Effector memory CD8-positive, alpha-beta T cell (primary cell): ENCODE measurements at places on chromosomes 5 and 9.

DNA sequence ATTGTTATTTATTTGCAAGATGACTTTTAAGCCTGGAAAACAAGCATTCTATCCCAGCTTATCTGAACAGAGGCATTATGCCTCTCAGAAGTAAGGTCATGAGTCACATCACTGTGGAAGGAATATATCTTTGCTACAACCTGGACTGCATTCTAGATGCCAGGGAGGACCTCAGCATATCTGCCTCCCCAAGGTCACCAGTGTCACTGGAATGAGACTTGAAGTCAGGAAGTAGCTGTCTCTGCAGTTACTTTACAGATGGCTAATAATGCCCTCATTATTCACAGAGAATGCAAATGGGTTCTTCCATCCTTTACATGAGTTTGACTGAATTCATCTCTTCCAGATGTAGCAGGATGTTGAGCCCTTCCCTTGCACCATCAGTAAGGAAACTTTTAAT is 4.4 kb upstream of the FAM13B start:
- no peak for DNase-seq

DNA sequence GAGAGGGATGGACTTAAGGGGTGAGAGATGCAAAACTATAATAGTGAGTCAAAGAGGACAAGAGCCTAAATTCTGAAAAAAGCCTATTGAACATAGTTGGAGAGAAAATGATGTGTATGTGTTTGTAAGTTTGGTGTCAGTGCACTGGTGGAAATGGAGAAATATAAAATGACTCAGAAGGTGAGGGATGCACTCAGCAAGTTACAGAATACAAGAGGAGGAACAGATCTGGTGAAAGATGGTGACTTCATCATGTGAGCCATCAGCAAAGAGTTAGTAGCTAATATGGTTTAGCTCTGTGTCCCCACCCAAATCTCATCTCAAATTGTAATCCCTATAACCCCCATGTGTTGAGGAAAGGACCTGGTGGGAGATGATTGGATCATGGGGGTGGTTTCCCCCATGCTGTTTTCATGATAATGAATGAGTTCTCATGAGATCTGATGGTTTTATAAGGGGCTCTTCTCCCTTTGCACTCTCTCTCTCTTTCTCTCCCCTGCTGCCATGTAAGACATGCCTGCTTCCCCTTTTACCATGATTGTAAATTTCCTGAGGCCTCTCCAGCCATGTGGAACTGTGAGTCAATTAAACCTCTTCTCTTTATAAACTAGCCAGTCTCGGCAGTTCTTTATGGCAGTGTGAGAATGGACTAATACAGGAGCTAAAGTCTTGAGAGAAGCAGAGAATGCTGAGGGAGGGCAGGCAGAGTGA is 30.4 kb upstream of the FYB1 start:
- DNase-seq: no peak

DNA sequence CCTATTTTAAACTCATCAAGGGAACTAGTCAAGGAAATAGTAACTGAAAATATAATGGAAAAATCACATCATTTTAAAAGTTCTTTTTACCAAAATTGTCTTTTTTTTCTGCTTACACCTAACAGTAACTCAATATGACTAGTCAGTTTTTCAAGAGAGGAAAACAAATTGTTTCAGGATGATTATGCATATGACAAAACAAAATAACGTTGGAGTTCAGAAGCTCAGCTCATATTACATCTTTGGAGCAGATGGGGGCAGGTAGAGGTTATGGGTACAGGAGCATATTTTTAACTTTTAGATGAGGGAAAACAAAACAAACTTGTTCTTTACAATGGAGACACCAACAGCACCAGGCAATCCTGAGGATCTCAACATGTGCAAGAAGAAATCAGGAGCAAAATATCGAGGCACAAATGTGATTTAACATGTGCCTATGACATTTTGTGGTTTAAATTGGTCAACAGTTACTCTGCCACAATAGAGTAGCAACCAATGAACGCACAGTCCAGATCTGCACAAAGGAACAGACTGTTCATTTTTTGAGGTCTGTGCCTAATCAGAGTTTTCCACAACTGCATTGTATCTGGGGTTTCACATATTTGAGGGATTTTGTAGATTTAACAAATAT is 659.0 kb downstream of the ANXA1 start:
- DNase-seq: no peak

GRCh38 chr5:589588-589987 is 22.6 kb upstream of the CEP72 start:
- DNase-seq: no peak

DNA sequence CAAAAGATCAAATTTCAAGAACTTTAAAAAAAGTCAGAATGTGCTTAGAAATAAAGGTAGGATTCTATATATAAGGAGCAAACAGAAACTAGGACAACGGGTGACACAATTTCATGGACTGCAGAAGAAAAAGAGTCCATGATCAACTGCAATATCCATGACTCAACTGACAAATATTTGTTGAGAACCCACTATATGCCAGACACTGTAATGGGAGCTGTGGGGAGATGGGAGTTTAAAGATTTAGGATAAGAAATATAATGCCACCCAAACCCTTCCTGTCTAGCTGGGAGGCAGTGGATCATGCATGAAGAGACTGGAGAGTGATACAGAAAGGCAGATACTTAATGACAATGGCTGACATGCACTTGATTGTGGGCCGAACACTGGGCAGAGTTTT is 27.6 kb upstream of the CCDC112 start:
- no peak for DNase-seq

DNA sequence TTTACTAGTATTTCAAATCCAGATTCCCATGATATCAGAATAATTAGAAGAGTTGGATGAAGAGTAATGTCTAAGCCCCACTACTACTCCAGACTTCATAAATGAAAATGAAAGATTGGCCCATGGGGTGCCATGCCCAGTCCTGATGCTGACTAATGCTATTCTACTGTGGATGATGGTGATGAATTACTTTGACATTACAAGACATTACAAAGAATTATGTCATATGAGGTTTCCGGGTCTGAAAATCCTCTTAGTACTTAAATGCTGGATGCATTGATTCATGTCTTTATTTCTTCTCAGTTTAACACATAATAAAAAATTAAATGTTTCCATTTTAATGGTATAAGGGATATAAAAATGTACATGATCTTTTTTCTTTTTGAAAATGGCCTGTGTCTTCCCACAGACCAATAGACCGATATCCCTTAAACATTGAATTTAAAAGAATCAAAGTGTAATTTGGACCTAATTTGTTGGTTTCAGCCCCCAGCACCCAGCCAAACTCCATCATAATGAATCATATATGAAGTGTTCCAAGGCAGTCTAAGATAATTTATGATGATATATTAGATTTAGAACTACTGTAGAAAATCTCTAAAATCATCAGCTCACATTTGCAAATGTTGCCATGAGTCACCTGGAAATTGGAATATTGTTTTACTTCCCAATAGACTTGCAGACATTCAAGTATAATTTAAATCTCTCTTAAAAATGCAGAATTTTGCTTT is 223.6 kb upstream of the SGCD start:
- no peak for DNase-seq
